ENCODE measurements at places on chromosomes 4 and X.

GRCh38 chrX:38142610-38143009 is 78.1 kb downstream of the SRPX start:
- no peak for DNase-seq

DNA sequence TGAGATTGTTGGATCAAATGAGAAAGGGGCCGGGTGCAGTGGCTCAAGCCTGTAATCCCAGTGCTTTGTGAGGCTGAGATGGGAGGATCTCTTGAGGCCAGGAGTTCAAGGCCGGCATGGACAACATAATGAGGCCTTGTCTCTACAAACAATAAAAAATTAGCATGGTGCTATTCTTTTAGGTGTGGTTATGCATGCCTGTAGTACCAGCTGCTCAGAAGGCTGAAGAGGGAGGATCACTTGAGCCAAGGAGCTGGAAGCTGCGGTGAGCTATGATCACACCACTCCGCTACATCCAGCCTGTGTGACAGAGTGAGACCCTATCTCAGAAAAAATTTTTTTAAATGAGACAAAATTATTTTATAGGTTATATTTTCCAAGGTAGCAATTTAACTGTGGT is 49.7 kb upstream of the TMEM150C start:
- no peak for DNase-seq

- no peak for DNase-seq
Measured at GRCh38 chr4:84688605-84689004, 105.7 kb downstream of the CDS1 start.

DNA sequence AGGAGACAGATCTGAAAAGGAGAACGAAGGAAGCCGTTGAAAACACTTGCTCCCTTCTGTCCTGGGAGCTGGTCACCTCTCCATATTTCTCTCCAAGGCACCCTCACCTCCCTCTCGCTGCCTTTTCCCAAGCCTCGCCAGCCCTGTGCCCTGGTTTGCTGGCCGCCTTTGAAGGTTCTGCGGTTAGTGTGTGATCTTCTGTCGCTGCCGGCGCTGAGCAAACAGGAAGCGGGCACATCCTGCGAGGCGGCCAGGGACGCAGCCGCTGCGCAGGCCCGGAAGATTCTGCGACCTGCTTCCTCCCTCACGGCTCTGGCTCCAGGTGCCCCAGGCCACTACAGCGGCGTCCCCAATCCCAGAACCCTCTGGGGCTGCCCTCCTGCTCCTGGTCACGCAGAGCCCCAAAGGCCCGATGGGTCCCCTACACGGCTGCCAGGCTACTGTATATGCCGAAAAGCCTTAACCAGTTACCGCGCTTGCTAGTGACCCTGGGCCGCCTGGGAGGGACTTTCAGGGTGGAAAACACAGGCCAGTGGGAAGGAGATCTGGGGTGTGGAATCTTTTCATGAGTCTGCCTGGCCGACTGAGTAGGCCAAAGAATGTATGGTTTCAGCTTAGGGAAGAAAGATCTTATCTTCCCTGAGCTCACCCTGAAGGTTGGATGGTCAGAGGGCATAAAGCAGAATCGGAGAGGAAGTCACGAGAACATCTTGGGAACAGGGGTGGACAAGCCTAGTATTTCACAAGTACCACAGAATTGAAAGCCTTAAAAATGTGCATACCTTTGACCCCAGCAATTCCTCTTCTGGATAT is 2.3 kb upstream of the SASH3 start:
- no peak for DNase-seq
